ENCODE measurements at places on chromosomes 2 and 18. TPM values are rescaled to one million over a fixed set of nuclear protein-coding genes. Genes with fewer than 3 reads are reported as not detected.

SULT1C2 gene
- total RNA-seq: 0.19 TPM

EPHA4 gene
- total RNA-seq: 108 TPM

PLEKHM3 gene
- 6.9 TPM for total RNA-seq

DNA sequence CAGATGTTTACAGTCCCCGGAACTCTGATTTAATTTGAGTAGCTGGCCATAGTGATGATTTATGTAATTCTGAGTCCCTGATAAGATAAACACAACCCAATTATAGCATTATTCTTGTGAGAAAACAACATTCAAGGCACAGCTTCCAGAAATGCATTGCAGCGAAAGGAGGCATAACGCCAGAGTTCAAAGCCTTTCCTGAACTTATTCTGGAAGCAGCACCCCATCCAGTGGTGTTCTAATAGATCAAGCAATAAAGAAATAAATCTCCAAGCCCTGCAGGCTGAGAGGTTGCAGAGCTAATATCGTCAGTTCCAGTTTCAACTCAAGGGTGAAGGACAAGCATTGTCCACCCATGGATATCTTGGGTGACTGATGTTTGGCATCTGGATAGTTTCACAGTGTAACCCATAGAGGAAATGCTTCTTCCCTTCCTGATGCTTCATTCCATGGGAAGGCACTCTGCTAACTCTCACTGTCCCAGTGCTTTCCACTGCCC is 18.8 kb downstream of the CDH2 start:
- H3K4me3 ChIP-seq: no peak overlapping the region
- no peak overlapping the region for H3K27ac ChIP-seq
- H3K4me1 ChIP-seq: peaks cover 75% of the 10 kb centered on the region
- DNase-seq: no peak
- peaks cover 10% of the 10 kb centered on the region for H3K36me3 ChIP-seq

- no peak overlapping the region for H3K4me3 ChIP-seq
- no peaks in the 10 kb centered on the region for H3K36me3 ChIP-seq
- DNase-seq: no peak
- no peaks in the 10 kb centered on the region for H3K27me3 ChIP-seq
Observed at GRCh38 chr2:187991389-187991788, 300.3 kb upstream of the GULP1 start.

DNA sequence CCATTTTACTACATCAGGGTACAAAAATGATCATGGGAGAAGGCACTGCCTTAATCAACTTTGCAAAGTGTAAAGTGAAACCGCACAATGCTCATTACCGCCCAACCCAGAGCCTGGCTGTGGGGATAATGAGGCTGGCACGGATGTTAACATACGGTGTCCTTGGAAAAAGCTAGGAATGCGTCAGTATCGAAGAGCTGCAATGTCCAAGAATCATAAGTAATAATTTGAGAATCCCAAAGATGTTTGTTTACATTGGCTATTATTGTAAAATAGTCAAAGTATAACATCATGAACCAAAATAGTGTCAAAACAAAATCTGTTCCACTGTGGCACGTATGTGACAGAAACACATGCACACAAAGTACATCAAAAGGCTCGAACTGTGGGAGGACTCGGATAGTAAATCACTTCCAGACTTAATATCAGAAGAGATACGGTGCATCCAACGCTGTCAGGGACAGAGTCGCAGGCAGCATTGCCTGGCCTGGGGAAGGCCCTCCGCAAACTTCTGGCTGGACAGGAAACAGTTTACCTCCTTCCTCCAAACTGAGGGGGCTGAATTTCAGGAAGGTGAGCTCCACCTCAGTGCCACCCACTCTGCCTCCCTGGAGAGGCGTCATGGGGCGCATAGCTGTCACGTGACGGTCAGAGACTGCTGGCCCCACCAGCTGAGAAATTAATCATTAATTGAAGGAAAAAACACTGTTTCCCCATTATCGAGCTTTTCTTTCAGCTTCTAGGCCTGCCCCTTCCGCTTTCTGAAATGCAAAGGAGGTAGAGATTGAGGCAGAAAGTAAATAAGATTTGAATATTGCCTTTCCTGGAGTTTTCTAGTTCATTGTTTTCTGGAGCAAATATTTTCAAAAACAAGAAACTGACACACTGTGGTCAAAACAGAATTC is 1.8 kb upstream of the ID2 start:
- no peak overlapping the region for H3K27ac ChIP-seq
- peaks cover 74% of the 10 kb centered on the region for H3K27me3 ChIP-seq
- H3K36me3 ChIP-seq: no peaks in the 10 kb centered on the region
- H3K4me3 ChIP-seq: peak overlapping the region; percentile 85
- H3K4me1 ChIP-seq: peaks cover 64% of the 10 kb centered on the region
- no peak for DNase-seq

DNA sequence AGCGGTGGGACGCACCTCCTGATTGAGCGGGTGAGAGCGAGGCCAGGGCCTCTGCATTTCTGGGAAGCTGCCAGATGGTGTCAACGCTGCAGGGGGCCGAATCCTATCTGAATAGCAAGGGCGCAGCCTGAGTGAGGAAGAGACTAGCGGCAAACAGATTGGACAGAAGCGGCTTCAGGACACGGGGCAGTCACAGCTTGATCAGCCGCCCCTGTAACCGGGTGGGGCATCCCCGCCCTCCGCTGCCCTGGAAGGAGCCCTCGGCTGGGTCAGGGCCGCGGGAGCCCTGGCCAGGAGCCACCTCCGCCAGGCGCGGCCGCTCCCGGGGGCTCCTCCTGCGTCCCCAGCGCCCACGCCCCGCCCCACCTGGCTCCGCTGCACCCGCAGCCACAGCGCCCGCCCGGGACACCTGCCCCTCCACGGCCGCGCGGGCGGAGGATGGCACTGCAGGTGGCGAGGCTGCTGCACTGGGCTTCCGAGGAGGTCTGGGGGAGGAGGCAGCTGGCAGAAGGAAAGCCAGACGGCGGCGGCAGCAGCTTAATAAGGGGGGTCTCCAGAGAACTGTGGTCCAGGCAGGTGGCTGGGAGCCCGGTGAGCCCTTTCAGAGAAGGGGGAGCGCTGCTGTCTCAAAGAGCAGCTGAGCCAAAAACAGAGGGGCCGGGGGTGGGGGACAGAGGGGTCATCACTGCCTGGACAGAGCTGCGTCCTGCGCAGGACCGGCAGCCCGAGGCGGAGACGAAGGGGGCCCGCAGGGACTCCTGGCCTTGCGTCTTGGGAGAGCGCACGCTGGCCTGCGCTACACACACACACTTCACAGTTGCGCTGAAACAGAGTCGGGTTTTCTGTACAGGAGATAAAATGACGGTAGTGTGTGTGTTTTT is 18.8 kb upstream of the SOX11 start:
- H3K27me3 ChIP-seq: peaks cover 12% of the 10 kb centered on the region
- H3K36me3 ChIP-seq: no peaks in the 10 kb centered on the region
- DNase-seq: peak; percentile 8
- no peak overlapping the region for H3K27ac ChIP-seq
- H3K4me1 ChIP-seq: peaks cover 12% of the 10 kb centered on the region
- peak overlapping the region; percentile 81 for H3K4me3 ChIP-seq

All from neural crest cell (in vitro differentiated cells).